ENCODE measurements at places on chromosomes 7 and 10.

DNA sequence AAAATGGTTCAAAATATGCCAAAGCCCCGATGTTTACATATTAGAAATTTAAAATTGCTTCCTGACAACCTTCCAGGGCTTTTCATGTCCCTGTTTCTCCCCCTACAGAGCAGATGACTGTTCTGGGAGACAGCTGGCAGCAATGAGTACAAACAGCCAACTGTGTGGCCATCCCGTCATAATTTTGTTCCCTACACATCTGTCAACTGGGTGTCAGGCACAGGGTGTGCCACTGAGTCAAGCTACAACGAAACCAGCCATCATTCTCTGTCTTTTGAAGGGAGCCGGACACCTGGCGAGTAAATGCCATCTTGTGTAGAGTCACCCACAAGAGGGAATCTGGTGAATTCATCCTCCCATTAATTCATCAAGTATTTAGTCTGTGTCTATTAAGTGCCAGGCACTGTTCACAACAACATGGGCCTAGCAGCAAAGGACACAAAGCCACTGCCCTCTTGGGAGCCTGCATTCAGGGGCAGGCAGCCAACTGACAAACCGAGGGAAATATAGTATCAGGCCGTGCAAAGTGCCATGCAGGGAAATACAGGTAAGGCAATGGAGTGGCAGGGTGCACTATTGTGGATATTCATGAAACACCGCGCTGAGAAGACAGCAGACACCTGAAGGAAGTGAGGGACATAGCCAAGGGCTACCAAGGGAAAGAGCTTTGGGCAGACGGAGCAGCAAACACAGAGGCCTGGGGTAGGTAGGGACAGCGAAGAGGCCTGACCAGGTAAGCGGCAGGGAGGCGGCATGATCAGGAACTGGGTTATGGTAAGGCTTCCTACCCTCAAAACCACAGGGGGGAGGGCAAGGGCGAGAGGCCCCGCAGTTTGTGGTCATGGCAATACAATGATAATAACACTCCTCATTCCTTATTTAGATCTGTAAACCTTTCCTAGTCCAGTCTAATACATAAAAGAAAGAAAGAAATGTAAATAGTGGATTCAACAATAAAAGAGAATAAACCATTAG, 213.6 kb downstream of the FAM107B start:
- no peak for DNase-seq

DNA sequence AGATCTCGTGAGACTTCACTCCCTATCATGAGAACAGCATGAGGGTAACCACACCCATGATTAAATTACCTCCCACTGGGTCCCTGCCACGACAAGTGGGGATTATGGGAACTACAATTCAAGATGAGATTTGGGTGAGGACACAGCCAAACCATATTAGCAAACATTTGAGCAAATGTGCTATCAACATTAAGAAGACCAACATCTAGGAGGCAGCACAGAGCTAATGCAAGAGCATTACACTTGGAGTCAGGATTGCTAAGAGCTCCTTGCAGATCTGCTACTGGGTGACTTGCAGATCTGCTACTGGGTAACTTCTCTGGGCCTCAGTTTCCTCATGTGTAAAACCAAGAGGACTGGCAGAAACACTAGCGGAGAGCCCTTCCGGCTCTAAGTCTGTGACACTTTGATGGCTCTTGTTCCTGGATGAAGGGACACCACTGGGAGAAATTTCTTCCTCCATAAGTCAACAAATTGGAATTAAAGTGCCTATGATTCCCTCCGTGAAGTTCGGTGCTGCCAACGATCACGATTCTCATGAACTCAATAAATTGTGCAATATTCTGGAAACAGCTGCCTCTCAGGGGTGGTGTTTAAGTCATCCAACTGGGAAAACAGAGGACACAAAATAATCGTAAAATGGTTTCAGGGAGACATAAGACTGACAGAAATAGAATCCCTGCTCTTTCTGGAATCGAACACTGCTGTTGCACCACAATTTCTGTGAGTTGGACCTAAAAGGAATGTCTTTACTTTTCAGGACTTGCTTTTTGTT, 115.8 kb upstream of the ITGB1 start:
- no peak for DNase-seq

DNA sequence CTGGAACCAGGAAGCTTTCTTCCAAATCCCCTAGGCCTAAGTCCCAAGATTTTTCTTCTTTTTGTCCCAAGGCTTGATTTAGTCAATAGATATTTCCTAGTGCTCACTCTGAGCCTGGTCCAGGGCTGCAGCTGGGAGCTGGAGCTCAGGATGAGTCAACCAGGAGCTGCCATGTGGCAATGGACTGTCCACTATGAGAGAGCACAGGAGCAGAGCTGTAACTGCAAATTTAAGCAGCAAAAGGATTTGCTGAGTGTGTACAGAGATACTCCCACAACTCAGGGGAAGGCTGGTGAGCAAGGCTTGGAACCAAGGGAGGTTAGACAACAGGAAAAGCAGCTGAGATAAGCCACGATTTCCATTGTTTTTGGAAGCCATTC, 92.1 kb upstream of the CXCL12 start:
- DNase-seq: no peak

DNA sequence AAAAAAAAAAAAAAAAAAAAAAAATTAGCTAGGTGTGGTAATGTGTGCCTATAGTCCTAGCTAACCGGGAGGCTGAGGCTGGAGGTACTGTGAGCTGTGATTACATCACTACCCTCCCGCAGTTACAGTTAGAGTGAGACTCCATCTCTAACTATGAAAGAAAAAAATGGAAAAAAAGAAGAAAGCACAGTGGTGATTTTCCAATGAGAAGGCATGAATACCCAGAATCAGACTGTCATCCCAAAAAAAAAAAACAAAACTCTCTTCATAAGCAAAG, 269.9 kb upstream of the MKLN1 start:
- DNase-seq: peak; percentile 49

- no peak for DNase-seq
These were observed 4.5 kb downstream of the ARID5B start for GRCh38 chr10:61905837-61906561.

DNA sequence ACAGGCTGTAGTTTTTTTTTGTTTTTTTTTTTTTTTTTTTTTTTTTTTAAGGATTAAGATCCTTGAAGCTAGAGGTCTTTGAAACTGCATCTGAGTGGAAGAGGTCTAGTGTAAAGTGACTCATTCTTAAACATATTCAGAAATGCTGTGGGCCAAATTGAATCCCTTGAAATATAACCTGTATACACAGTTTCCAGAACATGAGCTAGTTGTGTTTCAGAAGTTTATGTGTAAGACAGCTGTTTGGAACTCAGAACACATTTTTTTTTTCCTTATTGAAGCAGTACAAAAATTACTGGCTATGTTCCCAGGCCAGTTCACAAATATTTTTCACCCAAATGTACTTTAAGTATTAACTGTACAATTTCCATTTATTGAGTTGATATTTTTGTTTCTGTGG, 67.9 kb downstream of the PPP1R9A start:
- peak; percentile 11 for DNase-seq

DNA sequence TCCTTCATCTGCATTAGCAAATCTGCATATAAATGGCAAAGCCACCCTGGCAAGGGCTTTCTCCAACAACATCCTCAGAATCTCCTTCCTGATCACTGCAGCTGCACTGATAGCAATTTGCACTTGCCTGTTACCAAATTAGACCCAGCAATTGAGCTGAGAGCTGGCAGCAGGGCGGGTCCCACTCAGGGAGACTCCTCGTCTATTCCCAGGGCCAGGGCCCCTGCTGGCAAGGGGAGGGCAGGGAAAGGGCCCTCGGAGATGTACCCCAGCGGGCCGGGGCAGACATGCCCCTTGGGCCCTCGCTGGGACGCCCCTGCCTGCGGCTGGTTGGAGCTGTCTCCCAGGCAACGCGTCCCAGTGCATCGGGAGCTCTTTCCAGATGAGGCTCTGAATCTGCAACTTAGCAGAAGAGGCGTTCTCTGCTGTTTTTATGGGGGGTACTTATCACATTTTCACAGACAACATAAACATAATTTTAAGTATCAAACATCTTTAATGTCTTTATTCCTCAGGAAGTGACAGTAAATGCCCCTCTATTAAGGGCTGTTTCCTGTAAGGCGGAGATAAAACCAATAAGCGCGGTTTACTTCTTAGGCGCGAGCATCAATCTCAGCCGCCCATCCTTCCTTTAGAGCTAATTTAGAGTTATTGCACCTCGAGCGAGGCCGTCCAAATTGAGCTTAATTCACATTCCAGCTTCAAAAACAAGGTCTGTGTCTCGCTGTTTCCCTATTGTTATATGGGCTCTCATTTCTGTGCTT, 249.0 kb upstream of the PPP2R2D start:
- DNase-seq: no peak

- DNase-seq: no peak
These were observed 168.3 kb upstream of the SP8 start for GRCh38 chr7:20954711-20955619.
